ENCODE measurements at places on chromosomes 5 and 9.

DNA sequence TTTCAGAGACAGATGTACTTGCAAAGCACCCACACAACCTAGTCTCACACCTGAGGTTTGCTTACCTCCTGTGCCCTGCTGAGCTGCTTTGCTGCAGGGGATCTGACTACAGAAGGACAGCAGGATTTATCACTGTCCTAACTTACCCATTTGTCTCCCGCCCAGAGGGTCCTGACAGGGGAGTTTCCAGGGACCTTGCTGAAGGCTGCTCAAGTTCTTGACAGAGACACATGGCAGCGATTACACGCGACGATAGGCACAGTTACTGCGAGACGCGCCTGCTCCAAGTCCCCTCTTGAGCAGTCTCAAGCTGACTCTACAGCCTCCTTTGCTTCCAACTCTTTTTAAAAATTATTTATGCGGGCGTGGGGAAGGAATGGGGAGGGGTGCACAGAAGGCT, 24.6 kb upstream of the GALNT10 start:
- no peak for DNase-seq

DNA sequence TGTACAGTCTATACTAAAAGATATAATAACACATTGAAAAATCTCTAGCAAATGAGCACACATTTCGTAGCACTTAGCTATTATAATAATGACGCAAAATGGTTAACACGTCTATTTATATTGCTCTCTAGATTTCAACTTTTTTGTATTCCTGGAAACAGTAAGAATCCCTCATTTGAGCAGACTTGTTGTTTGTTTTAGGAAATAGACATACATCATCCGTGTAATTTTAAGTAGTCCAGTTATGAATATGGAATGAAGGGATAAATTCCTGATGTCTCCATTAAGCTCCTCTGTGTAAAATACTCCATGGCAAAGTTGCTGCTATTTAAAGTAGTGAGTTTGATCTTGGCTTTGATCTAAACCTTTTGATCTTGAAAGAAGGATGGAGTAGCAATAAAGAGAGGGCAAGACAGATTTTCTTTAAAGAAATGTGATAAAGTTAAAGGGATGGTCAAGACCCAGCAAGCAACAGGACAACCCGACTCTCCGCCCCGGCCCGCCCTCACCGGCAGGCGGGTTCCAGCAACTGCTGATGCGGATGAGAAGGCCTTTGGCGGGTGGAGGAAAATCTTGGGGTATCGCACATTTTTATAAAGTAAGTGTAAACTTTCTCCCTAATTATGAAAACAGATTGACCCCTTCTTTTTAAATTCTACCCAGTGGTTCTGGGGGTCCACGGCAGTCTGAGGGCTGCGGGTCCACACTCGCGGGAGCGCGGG, 277.4 kb downstream of the AOPEP start:
- DNase-seq = no peak

DNA sequence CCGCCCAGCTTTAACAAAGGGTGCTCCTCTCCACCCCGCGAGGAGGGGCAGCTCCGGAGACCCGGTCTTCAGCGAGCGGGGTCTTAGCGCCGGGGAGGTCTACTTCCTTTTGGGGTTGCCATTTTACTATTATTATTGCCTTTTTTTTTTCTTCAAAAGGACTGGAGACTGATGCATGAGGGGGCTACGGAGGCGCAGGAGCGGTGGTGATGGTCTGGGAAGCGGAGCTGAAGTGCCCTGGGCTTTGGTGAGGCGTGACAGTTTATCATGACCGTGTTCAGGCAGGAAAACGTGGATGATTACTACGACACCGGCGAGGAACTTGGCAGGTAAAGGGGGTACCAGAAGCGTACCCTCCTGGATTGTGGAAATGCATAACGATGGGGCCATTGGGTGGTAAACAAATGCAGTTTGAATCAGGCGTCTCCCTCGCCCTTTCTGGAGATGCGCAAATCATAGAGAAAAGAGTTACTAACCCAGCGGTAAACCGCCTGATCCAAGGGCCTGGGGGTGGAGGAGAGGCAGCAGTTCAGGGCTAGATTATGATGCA, 1.2 kb downstream of the DAPK1 start:
- no peak for DNase-seq

DNA sequence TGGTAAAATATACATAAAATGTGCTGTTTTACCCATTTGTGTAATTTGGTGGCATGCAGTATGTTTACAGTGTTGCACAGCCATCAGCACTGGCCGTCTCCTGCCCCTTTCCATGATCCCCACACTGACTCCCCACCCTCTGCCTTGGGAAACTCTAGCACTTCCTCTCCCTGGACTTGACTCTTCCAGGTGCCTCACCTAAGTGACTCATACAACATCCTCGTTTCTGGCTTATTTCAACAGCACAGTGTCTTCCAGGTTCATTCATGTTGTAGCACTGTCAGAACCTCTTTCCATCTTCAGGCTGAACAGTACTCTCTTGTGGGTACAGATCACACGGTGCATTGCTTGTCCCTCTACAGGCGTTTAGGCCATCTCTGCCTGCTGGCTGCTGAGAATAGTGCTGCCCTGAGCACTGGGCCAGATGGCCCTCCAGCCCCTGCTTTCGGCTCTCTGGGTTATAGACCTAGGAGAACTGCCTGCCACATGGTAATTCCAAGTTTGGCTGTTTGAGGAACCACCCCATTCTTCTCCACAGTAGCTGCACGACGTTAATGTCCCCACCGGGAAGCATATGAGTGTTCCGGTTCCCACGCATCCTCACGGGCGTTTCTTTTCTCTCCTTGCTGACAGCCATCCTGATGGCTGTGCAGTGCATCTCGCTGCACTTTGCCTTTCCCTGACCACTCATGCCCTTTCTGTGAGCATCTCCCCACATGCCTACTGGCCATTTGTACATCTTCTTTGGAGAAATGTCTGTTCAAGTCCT, 211.8 kb downstream of the FANCC start:
- DNase-seq = no peak
